ENCODE measurements at places on chromosomes 13 and 19. TPM values are rescaled to one million over a fixed set of nuclear protein-coding genes. Genes with fewer than 3 reads are reported as not detected.

GRCh38 chr19:48391100-48392005 lies at the start of gene KDELR1:
TSS of gene KDELR1 (minus strand) at chr19:48391551. CDS start at chr19:48391358, 193 bp downstream.
- H3K27ac ChIP-seq = peak within 1 kb of the TSS; percentile 84
- peaks cover 9% of the 10 kb centered on the region for H3K27me3 ChIP-seq
- no peak for DNase-seq
- peaks cover 27% of the 10 kb centered on the region for H3K36me3 ChIP-seq
- peak within 1 kb of the TSS; percentile 87 for H3K4me3 ChIP-seq

DNA sequence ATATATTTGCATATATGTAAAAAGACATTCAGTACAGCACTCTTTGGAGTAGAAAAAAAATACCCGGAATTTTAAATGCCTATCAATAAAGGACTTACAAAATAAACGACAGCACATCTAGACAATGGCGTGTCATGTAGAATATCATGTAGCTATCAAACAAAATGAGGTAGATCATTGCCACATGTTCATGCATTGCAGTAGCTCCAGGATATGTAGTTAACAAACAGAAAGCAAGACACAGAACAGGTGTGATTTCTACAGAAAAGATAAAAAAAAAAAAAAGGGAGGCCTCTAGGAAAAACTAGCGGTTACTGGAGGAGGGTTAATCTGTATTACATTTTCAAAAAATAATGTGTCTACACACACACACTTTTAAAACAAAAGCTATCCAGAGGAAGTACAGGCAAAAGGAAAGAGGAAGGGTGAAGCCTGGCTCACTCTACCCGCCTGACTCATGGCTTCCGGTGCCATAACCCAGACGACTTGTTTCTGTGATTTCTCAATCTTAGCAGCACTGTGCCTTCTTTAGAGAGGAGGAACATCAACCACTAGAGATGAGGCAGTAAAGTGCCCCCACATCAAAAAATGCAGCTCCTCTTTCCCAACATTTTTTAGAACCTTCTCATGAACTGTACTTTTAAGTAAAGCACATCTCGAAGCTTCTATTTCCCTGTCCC lies 6.9 kb downstream of the KCTD12 start:
- no peaks in the 10 kb centered on the region for H3K27me3 ChIP-seq
- DNase-seq = peak; percentile 47
- H3K4me1 ChIP-seq = peaks cover 42% of the 10 kb centered on the region
- peak overlapping the region; percentile 69 for H3K27ac ChIP-seq

- no peaks in the 10 kb centered on the region for H3K4me1 ChIP-seq
- DNase-seq = no peak
- no peak overlapping the region for H3K27ac ChIP-seq
- no peaks in the 10 kb centered on the region for H3K27me3 ChIP-seq
- H3K36me3 ChIP-seq = peaks cover 39% of the 10 kb centered on the region
- H3K4me3 ChIP-seq = no peak overlapping the region
Measured at GRCh38 chr19:5036698-5037563, 68.0 kb downstream of the KDM4B start.

DNA sequence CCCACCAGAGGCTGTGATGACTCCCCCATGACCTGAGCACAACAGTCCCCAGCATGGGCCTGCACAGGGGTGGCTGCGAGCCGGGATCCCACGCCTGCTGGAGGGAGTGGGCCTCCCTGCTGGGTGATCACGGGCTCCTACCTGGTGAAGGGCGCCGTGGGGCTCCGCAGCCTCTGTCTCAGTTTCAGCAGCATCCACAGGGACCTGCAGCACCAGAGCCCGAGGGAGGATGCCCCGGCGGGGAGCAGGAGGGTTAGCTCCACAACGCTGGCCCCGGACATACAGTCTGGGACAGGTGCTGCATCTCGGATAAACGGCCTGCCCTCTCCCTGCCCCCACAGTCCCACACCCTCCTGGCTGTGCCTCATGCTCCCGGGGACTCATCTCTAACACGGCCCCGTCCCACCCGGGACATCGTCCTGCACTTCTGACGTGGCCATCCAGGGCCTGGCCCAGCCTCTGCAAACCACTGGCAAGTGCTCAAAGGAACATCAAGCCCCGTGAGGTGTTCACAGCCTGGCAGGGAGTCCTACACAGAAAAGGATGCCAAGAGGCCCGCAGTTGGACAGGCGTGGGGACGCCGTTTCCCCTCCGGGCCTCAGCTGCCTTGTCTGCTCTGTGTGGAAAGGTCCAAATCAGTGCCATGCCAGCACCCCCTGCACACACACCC lies 10.5 kb downstream of the PEX11G start:
- no peak overlapping the region for H3K27ac ChIP-seq
- H3K36me3 ChIP-seq = no peaks in the 10 kb centered on the region
- DNase-seq = no peak

- H3K36me3 ChIP-seq = peaks cover 27% of the 10 kb centered on the region
- H3K4me1 ChIP-seq = peaks cover 21% of the 10 kb centered on the region
- H3K27me3 ChIP-seq = no peaks in the 10 kb centered on the region
- no peak for DNase-seq
- H3K4me3 ChIP-seq = peak overlapping the region; percentile 84
Measured at GRCh38 chr19:58544591-58545285, 874 bp downstream of the TRIM28 start.

DNA sequence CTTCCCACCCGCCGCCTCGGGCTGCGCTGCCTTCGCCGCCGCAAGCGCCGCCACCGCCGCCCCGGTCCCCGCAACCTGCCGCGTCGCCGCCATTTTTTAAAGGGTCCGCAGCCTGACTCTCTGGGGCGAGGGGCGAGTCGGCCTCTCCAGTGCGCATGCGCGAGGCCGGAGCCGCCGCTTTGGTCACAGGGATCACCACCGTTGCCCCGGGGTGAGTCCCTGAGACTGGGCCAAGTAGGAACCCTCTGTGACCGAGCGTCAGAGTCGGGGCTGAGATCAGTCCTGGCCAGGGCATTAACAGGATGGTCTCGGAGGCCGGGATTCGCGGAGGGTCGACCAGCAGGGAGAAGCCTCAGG lies 42.6 kb downstream of the ZNF146 start:
- no peaks in the 10 kb centered on the region for H3K4me1 ChIP-seq
- no peaks in the 10 kb centered on the region for H3K36me3 ChIP-seq
- no peaks in the 10 kb centered on the region for H3K27me3 ChIP-seq
- no peak for DNase-seq
- peak overlapping the region; percentile 54 for H3K4me3 ChIP-seq

DNA sequence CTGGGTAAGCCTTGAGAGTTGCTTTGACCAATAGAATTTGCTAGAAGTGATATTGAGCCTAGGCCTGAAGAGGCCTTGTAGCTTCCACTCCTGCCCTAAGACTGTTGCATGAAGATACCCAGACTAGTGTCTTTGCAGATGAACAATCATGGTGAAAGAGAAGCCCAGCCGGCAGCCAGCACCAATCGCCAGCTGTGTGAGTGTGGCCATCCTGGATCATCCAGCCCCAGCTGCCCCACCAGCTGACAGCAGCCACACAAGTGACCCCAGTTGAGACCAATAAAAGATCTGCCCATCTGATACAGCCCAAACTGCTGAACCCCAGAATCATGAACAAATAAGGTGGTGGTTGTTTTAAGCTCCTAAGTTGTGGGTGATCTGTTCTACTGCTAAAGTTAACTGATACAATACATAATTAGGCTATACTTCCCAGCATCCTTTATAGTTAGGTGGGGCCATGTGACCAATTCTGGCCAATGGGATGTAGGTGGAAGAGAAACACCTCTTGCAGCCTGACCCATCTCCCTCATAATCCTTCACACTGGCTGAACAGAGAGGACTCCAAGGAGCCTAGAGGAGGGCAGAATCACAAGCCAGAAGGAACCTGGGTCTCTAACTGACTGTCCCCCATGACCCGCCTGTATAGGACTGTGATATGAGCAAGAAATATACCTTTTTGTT lies 9.4 kb upstream of the ZNF428 start:
- H3K36me3 ChIP-seq = no peaks in the 10 kb centered on the region
- H3K4me1 ChIP-seq = no peaks in the 10 kb centered on the region
- H3K27ac ChIP-seq = no peak overlapping the region
- no peaks in the 10 kb centered on the region for H3K27me3 ChIP-seq

- no peaks in the 10 kb centered on the region for H3K27me3 ChIP-seq
- peaks cover 26% of the 10 kb centered on the region for H3K4me1 ChIP-seq
- H3K27ac ChIP-seq = peak overlapping the region; percentile 88
- peaks cover 2% of the 10 kb centered on the region for H3K36me3 ChIP-seq
Measured at GRCh38 chr19:55113570-55114039, 3.8 kb downstream of the PPP1R12C start.

GRCh38 chr13:48510698-48511097 lies 22.2 kb downstream of the RCBTB2 start:
- no peak for DNase-seq

GRCh38 chr13:42769650-42770049 lies 11.7 kb upstream of the FAM216B start:
- no peak overlapping the region for H3K4me3 ChIP-seq
- H3K36me3 ChIP-seq = no peaks in the 10 kb centered on the region
- H3K27ac ChIP-seq = no peak overlapping the region
- H3K27me3 ChIP-seq = no peaks in the 10 kb centered on the region
- no peak for DNase-seq

DNA sequence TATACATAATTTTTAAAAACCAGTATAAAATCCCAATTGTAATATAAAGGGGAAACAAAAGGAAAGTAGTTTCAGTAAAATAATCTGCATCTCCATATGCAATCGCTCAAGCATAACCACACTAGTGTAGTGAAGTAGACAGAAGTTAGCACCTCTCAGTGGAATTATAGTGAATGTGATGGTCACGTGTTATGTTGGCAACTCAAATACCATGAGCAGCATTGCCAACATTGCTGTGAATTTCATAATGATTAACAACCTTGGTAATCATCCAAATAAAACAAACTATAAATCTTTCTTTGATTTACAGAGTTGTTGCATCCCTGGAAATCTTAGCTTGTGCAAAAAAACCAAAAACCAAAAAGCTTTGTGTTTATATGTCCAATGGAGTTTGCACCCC lies 77.3 kb upstream of the SIAH3 start:
- H3K27me3 ChIP-seq = no peaks in the 10 kb centered on the region
- DNase-seq = no peak
- no peak overlapping the region for H3K27ac ChIP-seq
- H3K4me1 ChIP-seq = no peaks in the 10 kb centered on the region
- no peak overlapping the region for H3K4me3 ChIP-seq
- no peaks in the 10 kb centered on the region for H3K36me3 ChIP-seq

- H3K27ac ChIP-seq = no peak overlapping the region
- no peak overlapping the region for H3K4me3 ChIP-seq
- no peaks in the 10 kb centered on the region for H3K4me1 ChIP-seq
- DNase-seq = no peak
Measured at GRCh38 chr13:95349267-95349666, 48.0 kb upstream of the ABCC4 start.

GRCh38 chr13:42001580-42001979 lies 40.7 kb upstream of the VWA8 start:
- no peaks in the 10 kb centered on the region for H3K36me3 ChIP-seq
- no peak overlapping the region for H3K27ac ChIP-seq
- DNase-seq = no peak
- H3K4me1 ChIP-seq = no peaks in the 10 kb centered on the region
- no peak overlapping the region for H3K4me3 ChIP-seq
- H3K27me3 ChIP-seq = no peaks in the 10 kb centered on the region

- H3K27me3 ChIP-seq = no peaks in the 10 kb centered on the region
- DNase-seq = no peak
- H3K4me3 ChIP-seq = no peak overlapping the region
- H3K36me3 ChIP-seq = no peaks in the 10 kb centered on the region
- no peak overlapping the region for H3K27ac ChIP-seq
- peaks cover 6% of the 10 kb centered on the region for H3K4me1 ChIP-seq
Measured at GRCh38 chr13:26980099-26981031, 191.2 kb downstream of the USP12 start.

Gene WDR18
- 6.8 TPM for total RNA-seq

Gene VSIG10L
- total RNA-seq = 0.54 TPM

Gene SLC7A9
- 0.56 TPM for total RNA-seq

Gene APOC4
- total RNA-seq = not detected
